Mammary epithelial cell (primary cell): ENCODE measurements at places on chromosomes 12 and 14. TPM values are rescaled to one million over a fixed set of nuclear protein-coding genes. Genes with fewer than 3 reads are reported as not detected.

ACRBP gene
- total RNA-seq, result 0.51 TPM in 1 of 2 replicates, not detected in the other

OR4K15 gene
- total RNA-seq, result not detected

CPNE6 gene
- total RNA-seq, result not detected in 2 replicates

AGAP2 gene
- 0.69 and 0.99 TPM in 2 replicates for total RNA-seq

RTN1 gene
- total RNA-seq, result 0.38 and 0.61 TPM in 2 replicates

DPPA3 gene
- not detected for total RNA-seq

FSCB gene
- not detected for total RNA-seq

CISTR gene
- total RNA-seq, result not detected

RSRC2 gene
- 87.1 and 88.5 TPM in 2 replicates for total RNA-seq

ARHGEF25 gene
- total RNA-seq, result 2.1 and 2.6 TPM in 2 replicates

TCL1B gene
- not detected for total RNA-seq

MANSC1 gene
- 7.2 TPM for total RNA-seq

CCDC177 gene
- not detected for total RNA-seq

KRT6B gene
- total RNA-seq, result 1,405 and 1,675 TPM in 2 replicates

PROX2 gene
- not detected for total RNA-seq

GDF3 gene
- total RNA-seq, result not detected

ACOT6 gene
- total RNA-seq, result not detected

TNFAIP2 gene
- 1.1 and 1.8 TPM in 2 replicates for total RNA-seq

TSPAN19 gene
- 0.67 TPM for total RNA-seq

COCH gene
- total RNA-seq, result not detected

PRPH gene
- total RNA-seq, result not detected

DTX3 gene
- total RNA-seq, result 8.8 TPM

SLC25A47 gene
- total RNA-seq, result not detected

DUSP6 gene
- 190 TPM for total RNA-seq

GPD1 gene
- total RNA-seq, result 0.73 and 1.2 TPM in 2 replicates

LGR5 gene
- not detected in 2 replicates for total RNA-seq

OAS2 gene
- total RNA-seq, result 0.83 TPM

IL22 gene
- not detected in 2 replicates for total RNA-seq

WIF1 gene
- not detected in 2 replicates for total RNA-seq

DBX2 gene
- total RNA-seq, result not detected

AJUBA gene
- total RNA-seq, result 275 TPM

PRMT5 gene
- 61.3 TPM for total RNA-seq

IL26 gene
- total RNA-seq, result not detected in 2 replicates

SMOC1 gene
- total RNA-seq, result 24.9 and 44.9 TPM in 2 replicates

POTEG gene
- not detected for total RNA-seq

MGP gene
- total RNA-seq, result 55.5 TPM

TSPAN11 gene
- total RNA-seq, result 1.3 TPM

SGPP1 gene
- 25.3 and 28.8 TPM in 2 replicates for total RNA-seq

RIMBP2 gene
- not detected in 2 replicates for total RNA-seq

P2RX7 gene
- 0.43 and 0.49 TPM in 2 replicates for total RNA-seq

INHBC gene
- not detected for total RNA-seq

ST8SIA1 gene
- total RNA-seq, result 0.50 TPM

NANOG gene
- 0.24 TPM in 1 of 2 replicates, not detected in the other for total RNA-seq

GALNT8 gene
- total RNA-seq, result not detected in 2 replicates

SERPINA12 gene
- total RNA-seq, result not detected

ZFC3H1 gene
- 31.2 TPM for total RNA-seq
